ENCODE measurements at places on chromosomes 3 and 15.

DNA sequence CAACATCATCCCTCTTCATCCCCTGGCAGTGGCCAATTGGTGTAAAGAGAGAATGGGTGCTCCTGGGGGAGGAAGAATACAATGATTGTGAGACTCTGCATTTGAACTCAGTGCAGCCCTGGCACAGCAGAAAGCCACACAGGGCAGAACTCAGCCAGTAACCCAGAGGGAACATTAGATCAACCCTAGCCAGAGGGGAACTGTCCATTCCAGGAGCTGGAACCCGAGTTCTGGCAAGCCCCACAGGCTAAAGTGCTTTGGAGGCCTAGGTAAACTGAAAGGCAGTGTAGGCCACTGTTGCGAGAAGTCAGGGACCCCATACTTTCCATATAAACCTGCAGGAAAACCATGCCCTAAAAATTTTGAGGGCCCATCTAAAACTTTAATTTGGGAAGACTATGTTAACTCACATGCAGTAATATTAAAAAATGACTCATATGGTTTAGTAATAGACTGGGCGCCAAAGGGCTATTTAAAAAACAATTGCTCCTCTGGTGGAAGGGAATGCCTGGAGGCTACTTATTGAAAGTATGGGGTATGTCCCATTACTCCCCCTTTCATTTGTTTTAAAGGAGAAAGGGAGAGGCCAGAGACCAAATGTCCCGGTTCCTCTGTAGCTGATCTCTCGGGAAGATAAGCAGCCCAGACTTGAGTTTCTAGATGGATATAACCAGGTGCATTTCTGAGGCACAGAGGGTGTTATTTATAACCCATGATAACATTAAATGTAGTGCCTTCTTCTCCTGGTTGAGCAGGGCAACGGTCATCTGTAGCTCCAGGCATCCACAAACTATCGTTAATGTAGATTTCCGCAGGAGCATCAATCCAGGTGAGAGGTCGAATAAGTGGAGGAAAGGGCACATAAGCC, 5.8 kb upstream of the RAD51 start:
- DNase-seq = no peak

- no peak for DNase-seq
These were observed 80.8 kb downstream of the RFTN1 start for GRCh38 chr3:16432714-16433113.

DNA sequence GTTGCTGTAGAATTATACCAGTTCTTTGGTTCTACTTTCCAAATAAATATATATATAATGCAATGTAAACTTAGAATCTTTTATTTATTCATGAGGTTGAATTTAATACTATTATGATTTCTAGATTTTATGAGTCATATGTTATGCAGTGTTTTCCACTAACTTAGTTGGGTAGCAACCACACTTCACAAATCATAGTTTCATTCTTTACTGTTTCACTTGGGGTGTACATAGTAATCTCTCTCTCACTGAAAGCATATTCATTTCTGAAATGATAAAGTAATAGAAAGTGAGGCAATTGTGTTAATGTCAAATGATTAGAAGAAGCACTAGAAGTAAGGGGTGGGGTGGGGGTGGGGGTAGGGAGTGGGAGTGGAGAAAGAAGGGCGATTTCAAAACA, 52.6 kb downstream of the IQCH start:
- DNase-seq = no peak

DNA sequence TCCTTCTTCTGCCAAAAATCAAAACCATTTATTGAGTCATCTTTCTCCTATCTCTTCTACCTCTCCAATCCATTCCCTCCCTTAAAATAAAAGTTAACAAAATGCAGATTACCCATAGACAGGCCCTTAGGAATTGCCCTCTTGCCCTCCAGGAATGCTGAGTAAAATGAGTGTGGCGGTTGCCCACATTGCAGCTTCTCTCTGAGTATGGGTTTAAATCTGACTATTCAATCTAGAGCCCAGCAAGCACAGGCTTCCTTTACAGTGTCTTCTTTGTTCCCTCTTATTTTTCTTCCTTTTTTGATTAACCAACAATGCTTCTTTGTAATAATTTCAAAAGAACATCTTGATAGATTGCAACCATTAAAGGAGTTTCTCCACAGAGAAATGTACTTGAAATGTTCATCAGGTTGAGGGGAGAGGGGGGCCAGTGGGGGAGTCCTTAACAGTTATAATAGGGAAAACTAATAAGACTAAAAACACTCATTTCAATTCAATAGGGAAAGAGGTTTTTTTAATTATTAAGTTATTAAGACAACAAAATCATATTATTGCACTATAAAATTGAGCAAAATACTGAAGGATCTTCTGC, 135.3 kb upstream of the LMCD1 start:
- no peak for DNase-seq

DNA sequence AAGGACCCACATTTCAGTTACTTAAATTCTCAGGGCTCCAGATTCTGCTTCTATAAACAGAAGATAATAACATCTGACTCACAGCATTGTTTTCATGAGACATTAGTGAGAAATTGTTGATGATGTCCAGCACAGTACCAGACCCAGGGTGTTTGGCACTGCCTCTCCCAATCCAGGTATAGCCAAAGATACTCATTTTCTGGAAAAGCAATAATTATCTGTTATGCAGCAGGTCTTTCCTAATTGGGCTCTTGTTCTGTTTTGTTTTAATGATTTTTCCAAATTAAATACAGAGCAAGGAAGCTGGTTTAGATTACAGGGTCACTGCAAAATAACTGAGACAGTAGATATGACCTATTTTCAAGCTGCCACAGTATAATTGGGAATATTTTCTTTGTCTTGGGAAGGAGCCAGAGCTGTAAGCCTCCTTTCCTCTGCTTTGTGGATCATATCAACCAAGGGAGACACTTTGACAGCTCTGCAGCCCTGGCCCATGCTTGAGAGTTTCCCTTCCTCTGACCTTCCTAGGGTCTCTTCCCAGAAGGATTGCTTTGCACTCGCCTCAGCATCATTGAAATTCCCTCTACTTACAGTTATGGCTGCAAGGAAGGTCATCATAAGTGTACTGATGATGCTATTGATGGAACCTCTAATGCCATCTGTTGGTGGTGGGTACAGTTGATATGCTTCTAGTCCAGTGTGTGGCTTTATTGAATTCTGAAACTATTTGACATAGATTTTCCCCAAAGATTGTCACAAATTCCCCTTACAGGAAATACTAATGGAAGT, 522.4 kb upstream of the ADAMTS9 start:
- DNase-seq = no peak

DNA sequence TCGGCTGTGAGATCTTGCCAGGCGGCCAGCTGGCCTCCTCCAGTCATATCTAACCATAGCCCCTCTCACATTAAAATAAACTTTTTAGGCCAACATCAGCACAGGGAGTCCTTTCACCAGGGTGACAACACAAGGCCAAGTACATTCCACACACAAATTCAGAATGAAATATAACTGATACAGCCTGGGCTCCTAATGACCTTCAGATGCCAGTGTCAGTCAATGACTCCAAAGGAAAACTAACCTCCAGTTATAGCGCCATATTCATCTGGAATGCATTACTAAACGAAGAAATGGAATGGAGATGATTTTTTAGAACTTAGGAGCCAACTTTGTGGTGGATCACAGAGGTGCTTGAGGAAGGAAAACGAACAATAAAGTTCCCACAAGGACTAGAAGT, 205.4 kb downstream of the GREM1 start:
- no peak for DNase-seq

- no peak for DNase-seq
These were observed 65.5 kb upstream of the ADAMTSL3 start for GRCh38 chr15:83588441-83588840.

GRCh38 chr3:178067721-178068120, 468.5 kb upstream of the KCNMB2 start:
- no peak for DNase-seq

GRCh38 chr3:103787164-103787871, 1352.5 kb downstream of the ZPLD1 start:
- no peak for DNase-seq

DNA sequence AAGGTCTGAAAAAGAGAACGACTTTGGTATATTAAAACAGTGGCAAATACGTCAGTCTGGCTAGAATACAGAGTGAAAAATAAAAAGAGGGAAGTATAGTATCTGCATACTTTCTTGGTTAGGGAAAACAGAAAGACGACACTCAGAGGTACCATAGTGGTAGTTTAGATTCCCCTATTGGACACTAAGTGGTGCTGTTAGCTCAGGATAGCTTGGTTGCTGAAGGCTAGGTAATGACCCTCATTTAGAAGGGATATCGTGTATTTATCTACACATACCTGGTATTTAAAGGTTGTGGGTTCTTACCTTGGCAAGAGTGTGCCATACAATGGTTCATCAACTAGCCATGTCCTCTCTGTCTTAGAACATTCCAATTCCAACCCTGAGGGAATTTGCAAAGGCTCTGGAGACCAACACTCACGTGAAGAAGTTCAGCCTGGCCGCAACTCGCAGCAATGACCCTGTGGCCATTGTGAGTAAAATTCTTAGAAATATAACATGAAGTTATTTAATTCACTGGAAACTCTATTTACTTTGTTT, 31.0 kb downstream of the TMOD2 start:
- DNase-seq = no peak

GRCh38 chr3:167705840-167706239, 28.9 kb downstream of the PDCD10 start:
- DNase-seq = no peak

GRCh38 chr3:34842706-34843480, 796.4 kb upstream of the ARPP21 start:
- DNase-seq = no peak

DNA sequence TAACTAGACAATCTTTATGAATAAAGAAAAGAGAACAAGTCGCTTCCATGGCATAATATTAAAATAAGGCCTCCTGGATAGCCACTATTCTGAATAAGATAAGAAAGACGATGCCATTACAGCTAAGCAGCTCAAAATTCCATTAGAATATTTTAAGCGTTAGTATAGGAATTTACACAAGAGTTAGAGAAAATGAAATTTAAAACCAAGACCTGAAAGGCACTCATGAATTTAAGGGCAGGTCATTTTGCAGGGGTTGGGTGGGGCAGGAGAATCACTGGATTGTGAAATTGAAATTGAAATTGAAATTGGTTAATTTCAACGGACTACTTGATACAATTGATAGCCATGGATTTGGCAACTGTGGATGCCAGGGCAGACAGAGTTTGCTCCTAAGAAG, 91.8 kb upstream of the GOLGA8J start:
- DNase-seq = no peak

DNA sequence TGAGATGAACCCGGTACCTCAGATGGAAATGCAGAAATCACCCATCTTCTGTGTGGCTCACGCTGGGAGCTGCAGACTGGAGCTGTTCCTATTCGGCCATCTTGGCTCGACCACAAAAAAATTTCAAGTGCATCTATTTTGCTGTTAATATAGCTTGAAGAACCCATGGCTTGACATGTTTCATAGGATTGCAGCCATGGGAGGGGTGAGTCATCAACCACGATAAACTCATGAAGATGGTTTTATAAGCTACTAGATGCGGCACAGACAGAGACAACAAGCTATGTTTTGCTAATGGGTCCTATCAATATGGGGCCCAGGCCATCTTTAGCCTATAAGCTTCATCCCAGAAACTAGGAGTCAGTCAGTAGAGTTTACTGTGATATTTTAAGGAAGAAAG, 100.4 kb upstream of the PHLDB2 start:
- no peak for DNase-seq

GRCh38 chr15:71341811-71342550, 226.7 kb downstream of the THSD4 start:
- DNase-seq = no peak

GRCh38 chr3:171996178-171996817, 43.1 kb upstream of the FNDC3B start:
- no peak for DNase-seq

GRCh38 chr15:87589134-87589533, 667.4 kb downstream of the NTRK3 start:
- no peak for DNase-seq

DNA sequence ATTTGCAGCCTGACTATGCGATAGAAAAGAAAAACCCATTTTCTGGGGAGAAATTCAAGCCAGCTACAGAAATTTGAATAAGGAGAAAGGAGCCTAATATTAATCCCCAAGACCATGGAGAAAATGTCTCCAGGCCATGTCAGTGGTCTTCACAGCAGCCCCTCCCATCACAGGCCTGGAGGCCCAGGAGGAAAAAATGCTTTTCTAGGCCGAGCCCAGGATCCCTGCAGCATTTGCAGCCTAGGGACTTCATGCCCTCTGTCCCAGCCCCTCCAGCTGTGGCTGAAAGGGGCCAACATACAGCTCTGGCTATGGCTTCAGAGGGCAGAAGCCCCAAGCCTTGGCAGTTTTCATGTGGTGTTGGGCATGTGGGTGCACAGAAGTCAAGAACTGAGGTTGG, 26.3 kb downstream of the ARRDC4 start:
- no peak for DNase-seq

DNA sequence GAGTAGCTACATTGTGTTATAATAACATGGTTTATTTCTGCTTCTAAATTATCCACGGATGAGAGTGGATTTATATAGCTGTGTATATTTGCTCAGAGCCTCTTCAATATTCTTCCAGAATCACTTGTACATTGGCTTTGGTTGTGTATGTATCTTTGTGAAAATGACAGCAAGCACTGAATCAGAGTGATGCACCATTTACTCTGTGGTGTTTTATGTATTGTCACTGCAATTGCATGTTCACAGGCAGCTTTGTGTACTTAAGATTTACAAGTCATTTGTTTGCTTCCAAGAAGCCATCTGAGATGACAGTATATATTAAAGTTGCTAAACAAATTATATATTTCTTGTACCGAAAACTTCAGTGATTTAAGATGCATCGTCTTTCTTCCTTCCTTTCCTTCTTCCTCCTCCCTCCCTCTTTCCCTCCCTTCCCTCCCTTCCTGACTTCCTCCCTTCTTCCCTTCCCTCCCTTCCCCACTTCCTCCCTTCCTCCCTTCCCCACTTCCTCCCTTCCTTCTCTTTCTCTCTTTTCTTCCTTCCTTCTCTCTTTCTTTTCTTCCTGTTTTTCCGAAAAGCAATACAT, 362.3 kb upstream of the GOLIM4 start:
- no peak for DNase-seq

GRCh38 chr15:98966091-98966787, 41.4 kb downstream of the PGPEP1L start:
- DNase-seq = no peak

GRCh38 chr3:130276203-130276803, 69.2 kb upstream of the COL6A5 start:
- DNase-seq = no peak

- DNase-seq = no peak
These were observed 7.2 kb downstream of the GNL3 start for GRCh38 chr3:52693071-52693470.

GRCh38 chr15:95302206-95302605, 1028.3 kb upstream of the NR2F2 start:
- no peak for DNase-seq

DNA sequence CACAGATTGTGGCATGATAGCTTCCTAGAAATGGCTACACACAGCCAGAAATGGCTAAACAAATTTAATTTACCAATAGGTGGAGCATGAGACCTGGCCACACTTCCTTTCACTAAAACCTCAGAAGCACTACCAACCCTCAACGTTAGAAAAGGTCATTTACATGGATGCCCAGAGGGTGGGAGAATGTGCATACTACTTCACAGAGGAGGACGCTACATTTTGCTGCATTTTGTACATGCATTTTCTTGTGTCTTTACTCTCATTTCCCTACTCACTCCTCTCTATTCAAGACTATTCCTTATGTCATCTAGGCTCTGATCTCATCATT, 40.1 kb downstream of the C2CD4B start:
- DNase-seq = no peak
